ENCODE measurements at places on chromosomes 1 and 21.
A peak's percentile ranks its signal among the peaks of the same experiment; 100 is the strongest.

GRCh38 chr1:160711276-160711601, 383 bp downstream of the CD48 start:
- ATAC-seq: no peak

DNA sequence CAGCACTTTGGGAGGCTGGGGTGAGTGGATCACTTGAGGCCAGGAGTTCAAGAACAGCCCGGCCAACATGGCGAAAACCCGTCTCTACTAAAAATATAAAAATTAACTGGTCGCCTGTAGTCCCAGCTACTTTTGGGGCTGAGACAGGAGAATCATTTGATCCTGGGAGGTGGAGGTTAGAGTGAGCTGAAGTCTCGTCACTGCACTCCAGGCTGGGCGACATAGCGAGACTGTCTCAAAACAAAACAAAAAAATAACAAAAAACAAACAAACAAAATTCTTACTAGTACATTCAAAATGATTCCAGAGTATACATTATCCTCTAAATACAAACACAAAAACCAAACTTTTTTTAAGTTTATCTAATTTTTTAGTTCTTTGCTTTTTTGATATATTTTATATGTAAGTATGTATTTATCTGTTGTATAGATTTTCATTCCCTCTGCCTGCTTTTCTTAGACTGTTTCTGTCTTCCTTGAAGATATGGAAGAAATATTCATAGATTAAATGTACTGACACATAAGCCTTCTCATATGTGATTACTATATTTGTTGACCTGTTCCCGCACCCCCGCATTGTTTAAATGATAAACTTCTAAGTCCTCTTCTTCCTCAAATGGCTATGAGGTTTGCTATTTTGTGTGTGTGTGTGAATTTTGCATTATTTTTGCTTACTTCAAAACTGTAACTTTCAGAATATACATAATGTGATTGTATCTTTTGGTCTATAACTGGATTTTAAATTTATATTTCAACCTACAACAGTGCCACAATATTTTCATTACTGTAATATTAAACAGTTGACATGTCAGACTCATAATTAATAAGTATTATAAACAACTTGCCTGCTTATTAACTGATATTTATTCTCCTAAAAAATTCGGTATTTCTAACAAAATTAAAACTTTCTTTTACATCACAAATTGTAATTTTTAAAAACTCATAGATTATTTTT, 1674.1 kb upstream of the B3GALT2 start:
- ATAC-seq: no peak

DNA sequence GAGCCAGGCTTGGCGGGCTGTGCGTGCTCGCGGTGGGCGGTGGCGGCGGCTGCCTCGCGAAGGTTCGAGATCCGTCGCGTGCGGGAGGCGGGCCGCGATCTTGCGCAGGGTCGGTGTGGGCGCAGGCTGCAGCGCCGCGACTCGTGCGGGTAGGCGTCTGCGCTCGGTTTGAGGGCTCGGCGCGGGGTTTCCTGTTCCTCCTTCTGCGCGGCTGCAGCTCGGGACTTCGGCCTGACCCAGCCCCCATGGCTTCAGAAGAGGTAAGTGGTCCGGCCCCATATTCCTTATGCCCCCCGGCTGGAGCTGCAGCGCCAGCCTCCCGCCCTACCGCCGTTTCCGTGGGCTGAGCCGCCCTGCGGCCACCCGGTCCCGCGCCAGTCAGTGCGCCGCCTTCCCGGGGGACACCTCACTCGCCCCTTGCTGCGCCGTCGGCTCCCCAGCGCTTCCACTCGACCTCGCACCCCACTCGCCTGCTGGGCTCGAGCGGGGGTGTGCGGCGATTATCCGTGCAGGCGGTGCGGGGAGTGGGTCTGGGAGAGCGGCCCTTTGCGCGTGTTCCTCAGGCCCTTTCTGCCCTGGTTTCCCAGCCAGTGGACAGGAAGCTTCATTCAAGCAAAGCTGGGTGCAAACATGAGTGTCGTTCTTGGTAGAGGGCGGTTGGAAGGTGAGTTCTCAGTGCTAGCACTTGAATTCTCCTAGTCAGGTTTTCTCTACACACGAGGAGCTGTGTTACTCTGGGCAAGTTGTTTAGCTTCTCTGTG, at the start of gene CACYBP:
CACYBP (plus strand) TSS at position 12 of the 761 bp plus-strand sequence; CDS start at position 246, 234 bp downstream.
- peak; percentile 89 for ATAC-seq

- ATAC-seq: no peak
Observed at GRCh38 chr1:175848329-175848728, 104.9 kb upstream of the TNR start.

- ATAC-seq: no peak
Observed at GRCh38 chr1:180254854-180255253, 24.8 kb downstream of the LHX4 start.

- ATAC-seq: no peak
Observed at GRCh38 chr1:228810878-228811711, 75.8 kb downstream of the RHOU start.

DNA sequence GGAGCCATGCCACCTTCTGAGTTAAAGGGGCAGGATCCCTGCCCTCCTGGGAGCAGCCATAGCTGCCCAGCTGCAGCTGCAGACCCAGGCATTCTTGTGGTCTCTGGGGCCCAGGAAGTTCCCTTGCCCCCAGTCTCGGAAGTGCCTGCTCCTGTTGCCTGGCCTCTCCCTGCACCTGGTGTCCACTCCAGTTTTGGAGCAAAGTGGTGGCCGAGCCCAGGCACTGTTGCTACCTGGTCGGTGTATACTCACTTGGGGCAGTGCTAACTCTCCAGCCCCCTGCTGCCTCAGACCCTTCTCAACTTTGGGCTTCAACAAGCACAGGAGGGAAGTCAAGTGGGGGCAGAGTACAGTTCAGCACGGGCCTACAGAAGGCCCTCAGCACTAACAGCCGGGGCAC, 352.9 kb upstream of the NCAM2 start:
- ATAC-seq: no peak
